Activated CD4-positive, alpha-beta T cell treated with anti-CD3 and anti-CD28 coated beads, Interleukin-2, amount 50 U/mL, for 24 hours (primary cell): ENCODE measurements at places on chromosomes 13 and 19.

DNA sequence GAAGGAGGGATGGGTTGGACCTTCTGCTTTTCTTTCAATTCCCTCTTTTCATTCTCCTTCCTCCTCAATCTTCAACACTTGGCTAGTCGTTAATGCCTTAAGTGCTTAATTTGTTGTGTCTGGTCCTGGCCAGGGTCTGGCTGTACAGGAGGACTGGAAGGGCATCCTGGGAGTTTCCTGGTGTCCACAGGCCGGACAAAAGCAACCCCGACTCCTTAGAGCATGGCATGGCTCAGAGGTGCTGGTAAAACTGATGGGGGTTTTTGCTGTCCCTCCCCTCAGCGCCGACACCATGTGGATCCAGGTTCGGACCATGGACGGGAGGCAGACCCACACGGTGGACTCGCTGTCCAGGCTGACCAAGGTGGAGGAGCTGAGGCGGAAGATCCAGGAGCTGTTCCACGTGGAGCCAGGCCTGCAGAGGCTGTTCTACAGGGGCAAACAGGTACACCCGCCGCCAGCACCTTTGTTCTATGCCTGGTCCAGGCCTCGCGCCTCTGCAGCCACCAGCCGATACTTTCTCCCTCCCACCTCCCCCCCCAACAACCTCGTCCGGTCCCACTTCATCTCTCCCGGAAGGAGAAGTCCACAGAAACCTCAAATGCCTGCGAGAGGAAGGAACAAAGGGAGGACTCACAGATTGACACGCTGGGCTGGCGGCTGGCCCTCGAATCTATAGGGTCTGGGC is 1.4 kb downstream of the UHRF1 start:
- no peak for DNase-seq

- no peak for DNase-seq
These were observed 20.3 kb downstream of the ALOX5AP start for GRCh38 chr13:30755678-30756077.

GRCh38 chr13:100100115-100100879 is 11.4 kb downstream of the PCCA start:
- no peak for DNase-seq

DNA sequence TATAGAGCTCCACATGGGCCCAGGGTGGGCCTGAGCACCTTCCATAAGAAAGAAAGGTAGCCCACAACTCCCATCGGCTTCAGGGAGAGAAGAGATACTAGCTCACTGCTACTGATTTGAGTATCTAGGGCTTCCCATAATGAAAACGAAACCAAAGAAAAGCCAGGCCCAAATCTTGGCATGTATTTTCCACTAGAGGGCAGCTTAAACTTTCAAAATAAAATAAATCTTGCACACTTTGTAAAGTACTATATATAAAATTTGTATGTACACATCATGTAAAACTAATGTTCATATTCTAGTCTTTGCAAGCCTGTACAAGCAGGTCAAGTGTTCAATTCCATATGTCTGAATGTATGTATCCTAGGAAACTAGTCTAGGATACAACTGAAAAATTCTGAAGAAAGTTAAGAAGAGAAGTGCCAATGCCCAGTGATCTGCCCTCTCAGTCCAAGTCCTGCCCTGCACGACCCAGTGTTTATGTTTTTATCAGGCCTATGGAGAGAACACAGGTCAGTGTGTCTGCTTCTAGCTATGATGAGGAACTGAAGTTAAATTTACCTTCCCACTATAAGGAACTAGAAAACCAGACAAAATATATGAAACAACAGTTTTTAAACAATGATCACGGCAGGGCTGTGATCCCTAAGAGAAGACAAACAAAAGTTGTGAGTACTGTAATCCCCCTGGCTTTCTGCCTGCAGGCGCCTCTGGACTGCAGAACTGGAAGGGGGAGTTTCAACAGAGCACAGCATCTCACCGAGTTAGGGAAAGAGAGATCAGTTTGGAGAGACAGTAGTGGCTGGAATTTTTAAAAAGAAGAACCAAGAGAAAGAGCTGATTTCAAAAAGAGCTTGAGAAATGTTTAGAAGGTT is 475.7 kb downstream of the UQCRFS1 start:
- DNase-seq = no peak

DNA sequence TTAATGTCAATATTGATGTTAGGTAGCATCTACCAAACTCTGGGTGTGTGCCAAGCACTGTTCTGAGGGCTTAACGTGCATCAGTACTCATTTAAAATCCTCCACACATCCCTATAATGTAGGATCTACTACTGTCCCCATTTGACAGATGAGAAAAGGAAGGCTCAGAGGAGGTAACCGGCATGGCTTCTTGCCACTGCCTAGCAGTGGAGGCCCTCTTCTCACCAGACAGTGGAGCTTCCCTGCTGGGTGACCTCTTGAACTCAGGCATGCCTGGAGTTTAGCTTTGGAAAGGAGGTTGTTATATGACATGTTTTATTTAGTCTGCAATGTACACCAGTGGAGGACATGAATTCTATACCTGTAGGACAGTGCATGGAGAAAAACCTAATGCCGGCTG is 2.1 kb downstream of the SPATA13 start:
- DNase-seq = no peak

DNA sequence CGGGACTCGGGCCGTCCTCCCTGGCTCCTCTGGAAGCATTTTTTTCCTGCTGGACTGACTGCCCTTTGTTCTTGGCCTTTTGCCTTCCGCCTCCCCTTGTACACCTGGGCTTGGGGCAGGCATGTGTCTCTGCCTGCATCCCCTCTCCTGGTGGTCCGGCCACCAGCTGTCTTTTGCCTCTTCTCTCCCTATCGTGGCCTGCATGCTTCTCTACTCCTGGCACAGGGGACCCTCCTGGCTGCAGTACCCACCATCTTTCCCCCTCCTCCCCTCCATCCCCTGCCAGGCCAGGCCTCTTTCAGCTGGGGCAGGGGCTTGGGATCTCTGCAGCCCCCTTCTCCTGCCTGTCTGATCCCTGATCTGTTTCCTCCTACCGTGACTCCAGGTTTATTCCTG is 12.1 kb downstream of the WTIP start:
- DNase-seq = no peak

- DNase-seq = no peak
These were observed 8.5 kb upstream of the LSR start for GRCh38 chr19:35240327-35240726.

- no peak for DNase-seq
These were observed 64.9 kb downstream of the TEX29 start for GRCh38 chr13:111385183-111385857.

DNA sequence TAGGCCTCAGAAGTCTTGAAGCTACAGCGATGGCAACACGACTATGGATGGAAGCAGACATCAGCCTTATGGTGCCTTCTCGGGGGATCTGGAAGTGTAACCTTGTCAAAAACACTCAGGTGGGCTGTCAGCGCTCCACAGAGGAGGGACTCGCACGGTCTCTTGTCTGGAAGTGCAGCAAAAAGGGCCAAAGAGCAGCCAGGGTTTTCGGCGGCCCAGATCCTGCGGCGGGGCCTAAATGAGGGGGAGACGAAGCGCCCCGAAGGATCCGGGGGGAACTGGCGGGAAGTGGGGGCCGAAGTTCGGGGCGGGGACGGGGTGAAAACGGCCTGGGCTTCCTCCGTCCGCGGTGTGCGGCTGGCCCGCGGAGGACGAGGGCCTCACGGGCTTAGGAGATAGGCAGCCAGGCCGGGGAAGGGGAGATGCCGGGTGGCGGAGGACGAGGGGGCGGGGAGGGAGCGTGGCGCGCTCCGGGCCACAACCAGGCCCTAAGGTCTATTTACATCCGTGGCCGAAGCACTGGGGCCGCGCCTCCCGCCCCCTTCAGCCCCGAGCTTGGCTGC is 637 bp downstream of the RANBP3 start:
- DNase-seq = no peak

GRCh38 chr19:30567536-30568232 is 195.5 kb downstream of the ZNF536 start:
- no peak for DNase-seq

DNA sequence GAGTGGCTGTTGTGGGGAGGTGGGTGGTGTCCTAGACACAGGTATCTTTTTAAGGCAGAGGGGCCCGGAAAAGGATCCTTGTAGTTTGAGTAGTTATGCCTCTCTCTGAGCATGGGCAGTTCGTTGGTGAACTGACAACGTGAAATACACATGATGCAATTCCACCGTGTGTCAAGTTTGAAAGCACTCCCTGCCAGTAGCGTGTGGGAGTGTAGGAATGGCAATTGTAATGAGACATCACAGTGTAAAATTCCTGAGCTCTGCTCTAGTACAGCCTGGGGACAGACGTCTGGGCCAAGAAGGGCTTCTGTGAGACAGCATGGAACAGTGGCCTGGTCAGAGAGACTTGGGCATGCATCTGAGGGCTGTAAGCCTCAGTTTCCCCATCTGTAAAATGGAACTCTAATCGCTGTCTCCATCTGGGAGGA is 10.4 kb upstream of the ASF1B start:
- no peak for DNase-seq

DNA sequence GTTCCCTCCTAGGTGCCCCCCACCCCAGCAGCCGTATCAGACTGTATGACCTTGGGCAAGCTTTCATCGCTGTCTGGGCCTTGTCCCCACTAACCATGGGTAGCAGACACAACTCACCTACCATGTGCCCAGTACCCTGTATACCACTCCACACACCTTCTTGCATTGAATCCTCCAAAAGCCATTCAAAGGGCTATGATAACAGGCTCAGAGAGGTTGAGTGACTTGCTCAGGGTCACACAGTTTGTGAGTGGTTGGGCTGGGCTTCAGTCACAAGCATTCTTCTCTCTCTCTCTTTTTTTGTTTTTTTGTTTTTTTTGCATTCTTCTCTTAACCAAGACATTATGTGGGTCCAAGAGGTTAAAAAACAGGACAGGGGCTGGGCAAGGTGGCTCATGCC is 2.6 kb downstream of the RASAL3 start:
- no peak for DNase-seq

DNA sequence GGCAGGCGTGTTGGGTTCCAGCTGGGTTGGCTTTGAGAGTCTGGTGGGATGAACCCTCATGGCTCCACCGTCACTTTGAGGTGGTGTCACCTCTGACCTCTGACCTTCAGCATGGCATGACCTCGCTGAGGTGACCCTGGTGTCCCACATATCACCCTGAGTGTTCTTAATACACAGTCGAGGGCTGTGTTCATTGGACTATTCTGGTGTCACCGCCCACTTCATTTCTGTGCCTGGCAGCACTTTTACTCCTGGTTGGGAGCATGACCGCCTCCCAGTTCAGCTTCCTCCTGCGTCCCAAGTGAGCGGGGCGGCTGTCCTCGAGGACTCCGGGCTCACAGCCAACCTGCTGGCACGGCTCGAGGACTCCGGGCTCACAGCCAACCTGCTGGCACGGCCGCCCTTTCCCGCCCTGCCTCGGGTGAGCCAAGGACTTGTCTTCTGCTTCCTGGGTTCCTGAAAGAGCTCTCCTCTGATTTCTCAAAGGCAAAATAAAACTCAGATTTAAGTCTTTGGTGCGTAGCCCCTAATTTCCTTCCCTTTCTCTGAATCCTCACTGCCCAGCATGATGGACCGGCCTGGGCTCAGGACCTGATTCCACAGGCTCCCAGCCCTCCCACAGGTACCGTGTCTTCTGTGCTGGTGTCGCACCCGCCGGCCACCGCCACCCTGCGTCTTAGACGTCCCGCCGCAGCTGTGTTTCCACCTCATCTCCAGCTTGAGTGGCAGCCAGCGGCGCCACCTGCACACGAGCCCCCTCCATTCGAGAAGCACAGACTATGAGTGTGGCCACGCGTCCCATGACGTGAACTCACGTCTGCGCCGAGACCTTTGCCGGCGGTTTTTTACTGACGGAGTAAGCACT is 10.4 kb downstream of the ATP4B start:
- no peak for DNase-seq

DNA sequence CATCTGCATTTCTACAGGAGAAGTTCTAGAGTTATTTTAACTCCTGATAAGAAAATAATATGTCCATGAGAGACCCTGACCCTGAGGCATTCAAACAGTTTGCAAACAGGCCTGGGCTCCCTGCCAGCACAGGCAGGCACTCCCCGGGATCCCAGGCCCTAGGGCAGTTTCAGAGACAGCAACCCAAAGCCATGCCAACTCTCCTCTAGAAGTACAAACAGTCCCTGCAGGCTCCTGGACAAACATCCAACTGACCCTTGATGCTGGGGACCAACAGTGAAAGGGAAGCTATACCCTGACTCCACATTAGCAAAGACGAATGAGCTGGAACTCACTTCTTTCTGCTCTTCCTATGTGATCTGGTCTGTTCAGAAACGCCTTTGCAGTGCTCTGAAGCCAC is 44.8 kb downstream of the CCDC70 start:
- DNase-seq = no peak

GRCh38 chr19:35178701-35179100 is 24.2 kb downstream of the FXYD5 start:
- no peak for DNase-seq

GRCh38 chr13:21150013-21150412 is 26.3 kb downstream of the SKA3 start:
- DNase-seq = no peak

- peak; percentile 15 for DNase-seq
These were observed 20.3 kb downstream of the LGALS16 start for GRCh38 chr19:39676004-39676403.

GRCh38 chr13:73767191-73767741 is 366.9 kb downstream of the KLF12 start:
- DNase-seq = no peak

GRCh38 chr19:45200568-45200967 is 22.0 kb downstream of the BLOC1S3 start:
- no peak for DNase-seq

- no peak for DNase-seq
These were observed at the start of gene LTBP4 for GRCh38 chr19:40601134-40601974. Gene LTBP4 (plus strand): TSS chr19:40601369. CDS start chr19:40601388, 19 bp downstream.

GRCh38 chr13:27012482-27013197 is 159.0 kb downstream of the USP12 start:
- DNase-seq = no peak

DNA sequence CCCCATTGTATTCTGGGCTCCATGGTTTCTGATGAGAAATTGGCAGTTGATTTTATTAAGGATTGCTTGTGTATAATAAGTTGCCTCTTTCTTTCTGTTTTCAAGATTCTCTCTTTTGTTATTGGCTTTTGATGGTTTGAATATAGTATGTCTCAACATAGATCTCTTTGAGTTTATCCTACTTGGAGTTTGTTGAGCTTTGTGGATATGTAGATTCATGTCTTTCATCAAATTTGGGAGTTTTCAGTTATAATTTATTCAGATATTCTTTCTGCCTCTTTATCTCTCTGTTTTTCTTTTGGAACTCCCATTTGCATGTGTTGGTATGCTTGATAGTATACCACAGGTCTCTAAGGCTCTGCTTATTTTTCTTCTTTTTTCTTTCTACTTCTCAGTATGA is 296.6 kb downstream of the ATP8A2 start:
- no peak for DNase-seq
